Putamen (tissue), 1 donor: ENCODE measurements at places on chromosomes 7 and 10.

DNA sequence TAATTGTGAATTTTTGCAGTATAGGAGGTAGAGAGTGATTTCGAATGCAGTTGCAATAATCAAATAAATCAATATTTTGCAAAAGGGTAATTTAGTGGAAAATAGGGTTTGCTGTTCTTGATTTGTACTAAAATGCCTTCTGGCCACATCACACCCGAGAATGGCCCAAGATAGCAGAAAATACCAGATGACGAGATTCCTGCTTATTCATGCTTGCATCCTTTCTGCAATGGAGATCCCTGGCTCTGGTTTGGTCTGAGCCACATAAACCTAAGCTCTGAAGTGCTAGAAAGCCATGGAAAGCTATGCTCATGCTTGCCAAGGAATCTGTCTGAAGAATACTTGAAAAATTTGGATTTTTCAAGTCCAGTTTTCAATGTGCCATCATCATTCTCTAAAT, 634.2 kb upstream of the COBL start:
- DNase-seq: no peak

- DNase-seq: no peak
Observed at GRCh38 chr10:72564596-72564995, 61.3 kb downstream of the MICU1 start.

DNA sequence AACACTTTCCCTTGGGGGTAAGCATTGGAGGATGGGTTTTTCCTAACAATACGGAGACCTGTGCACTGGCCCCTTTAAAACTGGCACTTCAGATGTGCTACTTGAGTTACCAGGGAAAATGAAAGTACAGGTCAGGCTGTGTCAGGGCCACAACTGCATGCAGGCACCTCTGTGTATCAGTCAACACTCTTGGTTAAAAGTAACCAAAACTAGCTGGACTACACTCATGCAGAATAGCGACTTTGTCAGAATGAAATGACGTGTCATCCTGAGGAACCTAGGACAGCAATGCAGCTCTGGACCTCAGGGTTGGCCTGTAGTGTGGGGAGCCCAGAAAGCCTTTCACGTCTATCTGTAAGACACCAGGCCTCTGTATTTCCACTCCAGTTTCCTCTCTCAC, 33.8 kb upstream of the SMKR1 start:
- DNase-seq: no peak

DNA sequence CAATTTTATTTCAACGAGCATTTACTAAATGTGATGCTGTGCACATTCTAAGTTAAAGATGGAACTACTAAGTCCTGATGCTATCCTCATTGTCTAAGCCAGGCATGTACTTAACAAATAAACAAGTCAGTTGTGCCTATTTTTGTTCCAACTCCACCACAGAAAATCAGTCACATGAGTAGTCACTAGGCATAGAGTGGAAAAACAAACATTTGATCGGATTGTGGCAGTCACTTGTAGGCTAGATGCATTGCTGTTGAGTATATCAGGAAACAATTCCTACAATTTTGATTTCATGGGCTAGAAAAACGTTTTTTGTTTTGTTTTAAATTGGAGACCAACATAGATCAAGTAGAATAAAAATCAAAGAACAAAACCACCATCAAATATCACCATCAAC, 177.6 kb upstream of the SLC25A13 start:
- no peak for DNase-seq
